ENCODE measurements at places on chromosomes 12 and 14.
A peak's percentile ranks its signal among the peaks of the same experiment; 100 is the strongest.

- no peak for DNase-seq
Measured at GRCh38 chr12:18919871-18920511, 182.1 kb downstream of the CAPZA3 start.

- no peak for DNase-seq
Measured at GRCh38 chr14:100211366-100211765, 27.6 kb upstream of the YY1 start.

GRCh38 chr14:59294662-59294992, 106.2 kb downstream of the DAAM1 start:
- DNase-seq = no peak

GRCh38 chr14:58778202-58778601, 140.4 kb downstream of the DACT1 start:
- no peak for DNase-seq

- DNase-seq = no peak
Measured at GRCh38 chr14:68042586-68043210, 223.1 kb downstream of the RAD51B start.

DNA sequence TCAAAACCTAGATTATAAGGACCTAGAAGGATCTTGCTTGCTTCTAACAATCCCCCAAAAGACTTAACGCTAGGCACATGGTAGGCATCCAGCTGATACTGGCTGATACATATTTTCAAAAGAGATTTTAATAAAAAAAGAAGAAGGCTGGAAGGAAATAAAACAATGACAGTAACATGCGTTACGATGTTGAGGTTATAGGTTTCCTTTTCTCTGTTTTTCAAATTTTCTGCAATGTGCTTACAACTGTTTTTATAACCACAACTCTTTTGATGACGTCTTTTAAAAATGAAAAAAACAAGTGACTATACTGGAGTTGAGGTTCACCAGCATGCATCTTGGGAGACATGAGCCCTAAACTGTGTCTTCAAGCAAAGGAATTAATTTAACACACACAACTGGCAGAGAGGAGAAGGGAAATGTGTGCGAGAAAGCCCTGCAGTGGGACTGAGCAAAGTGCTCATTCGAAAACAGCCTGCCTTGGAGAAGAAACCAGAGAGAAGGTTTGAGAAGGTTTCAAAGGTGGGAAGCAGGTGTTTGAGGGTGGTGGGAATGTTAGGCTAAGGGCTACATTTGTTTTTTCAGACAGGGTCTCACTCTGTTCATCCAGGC, 80.4 kb downstream of the DUSP16 start:
- no peak for DNase-seq

DNA sequence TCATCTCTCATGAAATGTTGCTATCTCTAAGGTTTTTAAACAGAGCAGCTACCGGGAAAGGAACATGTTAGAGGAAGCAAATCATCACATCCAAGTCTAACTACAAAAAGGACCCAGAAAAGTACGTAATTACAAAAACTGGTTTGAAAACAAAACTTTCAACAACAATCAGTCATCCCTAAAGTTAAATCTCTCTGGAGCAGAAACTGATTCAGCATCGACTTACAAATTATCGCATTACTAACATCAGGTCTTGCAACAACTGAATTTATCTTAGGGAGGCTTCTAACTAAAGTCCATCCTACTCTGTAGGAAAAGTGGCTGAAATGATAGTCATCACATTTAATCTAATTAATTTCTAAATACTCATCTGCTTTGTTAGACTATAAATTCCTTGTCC, 137.0 kb downstream of the MED13L start:
- DNase-seq = no peak

DNA sequence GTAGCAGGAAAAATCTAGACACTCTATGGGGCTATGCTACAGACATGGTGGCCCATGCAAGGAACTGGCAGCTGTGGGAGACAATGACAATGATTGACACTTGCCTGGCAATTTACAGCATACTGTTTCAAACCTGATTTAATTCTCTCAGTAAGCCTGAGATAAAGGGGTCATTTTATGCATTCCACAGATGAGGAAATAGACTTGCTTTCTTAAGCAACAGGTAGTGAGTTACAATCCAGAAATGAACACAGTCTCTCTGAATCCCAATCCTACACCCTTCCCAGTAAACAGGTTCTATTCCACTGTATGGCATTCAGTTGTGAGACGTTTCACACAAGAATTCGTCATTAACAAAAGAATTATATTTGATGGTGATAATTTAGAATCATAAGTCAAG, 15.5 kb upstream of the PCNX1 start:
- no peak for DNase-seq

GRCh38 chr12:128784030-128784760, 39.6 kb downstream of the SLC15A4 start:
- DNase-seq = no peak

DNA sequence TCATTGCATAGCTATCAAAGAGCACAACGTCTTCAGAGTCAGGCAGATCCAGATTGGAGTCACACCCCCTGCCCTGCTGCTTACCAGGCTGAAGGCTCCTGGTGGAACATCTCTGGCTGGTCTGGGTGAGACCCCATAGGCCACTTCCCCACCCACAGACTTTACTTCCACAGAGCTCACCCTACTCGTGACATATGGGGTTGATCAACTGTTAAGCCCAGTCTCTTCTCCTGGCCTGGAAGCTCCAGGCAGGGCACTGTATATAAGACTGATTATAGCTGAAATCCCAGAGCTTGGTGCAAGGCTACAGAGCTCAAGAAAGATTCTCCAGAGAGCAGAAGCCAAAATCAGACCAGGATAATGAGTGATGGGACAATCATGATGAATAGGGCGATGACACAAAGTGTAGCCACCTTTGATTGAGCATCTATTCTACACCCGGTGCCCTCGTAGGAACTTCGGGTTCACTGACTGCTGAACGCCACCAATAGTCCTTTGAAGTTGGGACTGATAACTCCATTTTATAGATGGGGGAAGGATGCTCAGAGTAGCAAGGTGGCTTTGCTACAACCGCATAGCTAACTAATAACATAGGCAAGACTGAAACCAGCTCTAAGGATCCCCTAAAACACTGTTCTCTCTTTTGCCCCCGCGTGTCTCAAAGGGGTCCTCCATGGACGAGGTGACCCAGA, 287.8 kb downstream of the BCL11B start:
- no peak for DNase-seq

DNA sequence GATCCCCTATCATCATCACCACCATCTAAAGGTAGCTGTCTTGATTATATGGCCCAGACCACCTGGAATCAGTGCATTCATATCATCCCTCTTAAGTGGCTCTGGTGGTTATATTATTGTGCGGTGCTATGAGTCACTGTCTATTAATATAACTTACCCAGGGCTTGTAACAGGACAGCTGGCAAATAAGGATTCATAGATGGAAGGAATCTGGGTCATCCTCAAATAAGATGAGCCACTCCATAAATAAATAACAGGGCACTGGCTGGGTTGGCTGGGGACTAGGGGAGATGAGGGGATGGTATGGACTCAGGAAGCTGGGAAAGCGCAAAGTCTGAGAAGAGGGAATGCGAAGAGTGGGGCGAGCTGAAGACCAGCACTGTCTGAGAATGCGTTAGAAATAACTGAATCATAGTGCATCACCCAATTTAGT, 216.1 kb downstream of the NUAK1 start:
- DNase-seq = no peak

GRCh38 chr14:61444215-61444768, 122.9 kb downstream of the PRKCH start:
- DNase-seq = no peak

GRCh38 chr12:27335364-27336281, 3.0 kb downstream of the BMAL2 start:
- no peak for DNase-seq

GRCh38 chr14:96098309-96098998, 59.3 kb downstream of the C14orf132 start:
- peak; percentile 33 for DNase-seq

- DNase-seq = peak; percentile 58
Measured at GRCh38 chr14:94001501-94002396, 4.6 kb downstream of the CCDC197 start.

GRCh38 chr14:59474172-59474571, 9.0 kb upstream of the GPR135 start:
- DNase-seq = no peak

DNA sequence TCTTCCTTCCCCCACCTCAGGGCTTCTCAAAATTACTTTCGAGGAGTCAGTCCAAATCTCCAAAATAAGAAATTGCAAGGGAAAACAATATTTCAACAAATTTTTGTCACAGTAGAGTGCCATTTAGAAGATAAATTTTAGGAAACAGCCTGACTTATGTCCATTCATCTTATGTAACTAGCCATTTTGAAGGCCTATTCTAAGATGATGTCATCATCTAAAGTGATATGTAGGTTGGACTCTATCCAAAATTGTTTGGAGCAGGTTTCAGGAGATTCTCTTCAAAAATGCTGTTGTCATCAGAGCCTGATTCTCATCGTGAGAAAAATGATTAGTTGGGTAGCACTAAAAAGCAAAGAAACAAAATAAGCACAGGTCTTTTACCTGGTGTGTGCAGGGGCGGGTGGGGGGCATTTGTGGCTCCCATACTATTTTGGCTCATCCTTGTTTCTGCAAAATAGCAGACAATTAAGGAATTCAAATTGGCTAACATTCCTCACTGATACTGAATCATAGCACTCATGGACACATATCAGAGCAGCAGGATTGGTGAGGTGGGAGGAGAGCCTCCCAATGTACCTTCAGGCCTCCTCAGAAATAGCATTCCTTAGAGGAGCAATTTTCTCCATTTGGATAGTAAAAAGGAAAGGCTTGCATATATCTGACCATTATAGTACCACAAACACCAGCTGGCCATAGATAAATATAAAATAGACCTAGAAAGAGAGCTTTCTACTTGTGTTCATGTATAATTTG, 360.9 kb upstream of the NAV3 start:
- DNase-seq = no peak

- no peak for DNase-seq
Measured at GRCh38 chr12:4734625-4735340, 14.6 kb downstream of the GALNT8 start.

DNA sequence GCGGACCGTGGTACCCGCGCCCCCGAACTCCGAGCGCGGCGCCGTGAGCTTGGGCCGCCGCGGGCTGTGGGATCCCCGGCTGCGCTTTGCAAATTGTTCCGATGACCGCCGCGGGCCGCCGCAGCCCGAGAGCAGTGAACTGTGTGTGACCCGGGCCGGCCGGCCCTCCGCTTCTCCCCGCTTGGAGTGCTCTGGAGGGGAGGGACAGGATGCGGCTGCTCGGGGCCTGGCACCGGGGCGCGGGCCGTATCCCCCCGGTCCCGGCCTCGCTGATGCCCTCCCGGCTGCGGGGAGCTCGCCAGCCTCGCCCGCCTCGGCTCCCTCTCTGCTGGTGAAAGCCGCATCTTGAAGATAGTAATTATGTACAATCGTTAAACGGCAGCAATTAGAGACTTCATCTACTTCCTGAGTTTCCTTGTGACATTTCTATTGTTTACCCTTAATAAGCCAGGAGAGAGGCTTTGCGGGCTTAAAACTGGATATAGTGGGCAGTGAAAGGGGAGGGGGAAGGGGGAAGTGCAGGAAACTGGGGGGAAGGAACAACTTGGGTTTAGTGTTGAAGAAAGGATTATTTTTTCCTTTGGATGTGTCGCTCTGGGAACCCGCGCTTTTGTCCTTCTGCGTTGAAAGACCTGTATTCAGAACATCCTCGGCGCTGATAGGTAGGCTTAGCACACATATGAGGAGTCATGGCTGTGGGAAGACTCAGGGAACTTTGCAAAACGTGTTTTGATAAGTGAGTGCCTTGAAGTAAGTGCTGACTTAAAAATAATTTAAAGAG, 1.2 kb downstream of the PELI2 start:
- DNase-seq = no peak

DNA sequence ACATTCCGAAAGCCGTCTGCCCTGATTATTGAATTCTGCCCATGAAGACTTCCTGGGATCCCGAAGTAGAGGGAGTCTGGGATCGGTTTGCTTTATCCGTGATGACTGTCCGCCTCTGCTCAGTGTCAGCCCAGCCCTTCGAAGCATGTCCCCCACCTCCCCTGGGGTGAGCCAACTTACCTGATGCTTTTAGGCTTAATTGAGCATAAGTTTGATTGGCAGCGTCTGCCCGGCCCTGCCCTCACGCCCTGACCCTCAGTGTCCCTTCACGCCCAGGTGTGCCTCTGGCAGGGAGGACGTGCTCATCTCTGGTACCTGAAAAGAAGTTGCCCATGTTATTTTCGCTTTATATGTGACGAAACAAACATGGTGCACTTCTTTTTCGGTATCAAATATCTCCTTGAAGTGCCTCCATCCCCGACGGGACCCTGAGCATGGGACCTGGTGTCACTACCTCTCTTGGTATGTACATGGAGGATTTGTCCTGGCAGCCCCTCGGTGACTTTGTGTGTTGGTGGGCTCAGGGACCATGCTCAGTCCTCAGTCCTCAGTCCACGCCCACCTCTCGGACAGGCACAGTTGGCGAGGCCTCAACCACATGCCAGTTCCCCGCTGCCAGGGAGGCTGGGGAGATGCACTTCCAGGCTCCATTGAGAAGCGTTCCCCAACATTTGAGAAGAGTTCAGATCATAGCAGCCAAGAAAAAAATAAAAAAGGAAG, 130.1 kb upstream of the RTL1 start:
- no peak for DNase-seq

- peak; percentile 57 for DNase-seq
Measured at GRCh38 chr14:91830777-91831176, 36.6 kb downstream of the TC2N start.

DNA sequence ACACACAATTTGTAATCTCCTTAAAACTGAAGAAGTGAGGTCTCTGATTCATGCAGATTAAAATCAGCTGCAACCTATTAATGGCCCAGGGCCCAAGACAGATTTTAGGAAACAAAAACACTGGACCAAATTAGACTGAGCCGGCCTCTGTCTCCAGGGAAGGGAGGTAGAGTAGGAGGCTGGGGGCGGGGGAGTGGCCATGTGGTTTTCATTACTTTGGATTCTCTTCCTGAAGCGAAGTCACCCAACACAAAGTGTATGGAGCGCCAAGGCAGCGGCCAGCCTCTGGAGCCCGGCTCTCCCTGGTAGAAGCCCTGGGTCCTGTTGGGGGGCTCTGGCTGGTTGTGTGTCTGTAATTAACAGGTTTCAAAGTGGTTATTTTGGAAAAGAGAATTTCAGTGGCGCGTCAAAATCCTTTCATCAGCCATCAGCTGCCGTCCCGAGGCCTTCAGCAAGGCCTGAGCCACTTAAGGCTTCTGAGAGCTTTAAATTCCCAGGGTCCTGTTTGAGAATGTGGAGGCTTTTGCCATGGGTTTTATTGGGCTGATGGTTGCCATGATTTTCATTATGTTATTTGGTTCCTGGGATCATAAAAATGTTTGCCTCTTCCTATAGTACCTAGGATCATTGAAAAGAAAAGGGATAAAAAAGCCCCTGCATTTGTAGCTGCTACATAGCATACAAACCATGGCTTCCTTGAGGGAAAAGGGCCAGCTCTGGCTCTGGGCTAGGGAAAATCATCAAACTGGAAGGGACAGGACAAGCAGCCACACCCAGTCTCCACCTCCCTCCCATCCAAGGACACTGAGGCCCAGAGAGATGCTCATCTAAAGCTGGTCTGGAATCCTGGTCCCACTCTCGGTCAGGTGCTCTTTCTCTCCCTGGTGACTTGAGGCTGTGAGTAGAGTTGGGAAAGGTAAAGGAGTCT, 282.4 kb downstream of the ZFP36L1 start:
- DNase-seq = no peak

Data from iPS DF 6.9 (cell line).